ENCODE measurements at places on chromosomes 13 and 19.

DNA sequence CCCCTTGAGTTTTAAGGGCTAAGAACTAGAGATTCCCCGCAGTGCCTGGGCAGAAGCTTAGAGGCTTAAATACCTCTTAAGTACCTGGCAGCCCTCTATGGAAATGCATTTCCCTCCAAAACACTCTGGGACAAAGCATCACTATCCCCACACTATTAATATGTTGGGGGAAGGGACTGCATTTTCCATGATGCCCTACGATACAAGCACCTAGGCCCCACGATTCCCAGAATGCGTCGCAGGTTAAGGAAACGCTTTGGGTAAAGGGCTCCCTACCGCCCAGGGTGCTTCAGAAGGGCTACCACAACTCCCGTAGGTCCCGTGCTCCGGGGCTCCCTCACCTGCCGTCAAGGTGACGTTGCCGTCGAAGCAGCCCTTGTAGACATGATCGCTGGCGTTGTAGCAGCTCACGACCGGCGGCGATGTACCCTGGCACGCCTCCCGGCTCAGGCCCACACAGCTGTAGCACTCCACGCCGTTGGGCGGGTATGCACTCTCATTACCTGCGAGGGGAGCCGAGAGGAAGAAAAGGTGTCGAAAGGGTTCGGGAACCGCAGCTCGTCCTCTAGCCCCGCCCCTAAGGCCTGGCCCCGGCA lies 2.5 kb downstream of the LYPD3 start:
- DNase-seq = no peak

DNA sequence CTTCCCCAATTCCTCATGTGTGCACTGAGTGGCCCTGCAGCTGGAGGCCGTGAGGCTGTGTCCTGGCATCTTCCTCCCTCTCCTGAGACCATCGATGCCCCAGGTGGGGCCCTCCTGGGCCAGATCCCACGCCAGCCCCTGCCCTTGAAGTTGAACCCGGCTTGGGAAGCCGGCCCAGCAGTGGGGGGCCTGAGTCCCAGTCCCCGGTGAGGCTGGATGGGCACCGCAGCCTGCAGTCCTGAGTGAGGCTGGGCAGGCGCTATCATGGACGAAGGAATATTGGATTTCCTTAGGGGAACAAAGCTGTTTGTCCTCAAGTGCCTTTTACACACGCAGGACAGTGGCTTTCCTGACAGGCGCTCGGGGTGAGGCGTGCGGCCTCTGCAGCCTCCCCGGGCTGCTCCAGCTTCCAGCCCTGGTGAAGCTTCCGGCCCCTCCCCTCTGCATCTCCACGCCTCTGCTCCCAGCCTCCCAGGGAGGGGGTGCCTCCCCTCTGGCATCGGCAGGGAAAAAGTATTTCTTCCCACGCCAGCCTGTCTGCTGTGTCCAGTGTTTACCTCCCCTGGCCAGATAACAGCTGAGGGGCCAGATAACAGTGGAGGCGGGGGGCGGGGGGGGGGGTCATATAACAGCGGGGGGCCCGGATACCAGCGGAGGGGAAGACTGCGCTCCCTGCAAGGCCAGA lies 159.5 kb downstream of the KDM4B start:
- peak; percentile 90 for DNase-seq

DNA sequence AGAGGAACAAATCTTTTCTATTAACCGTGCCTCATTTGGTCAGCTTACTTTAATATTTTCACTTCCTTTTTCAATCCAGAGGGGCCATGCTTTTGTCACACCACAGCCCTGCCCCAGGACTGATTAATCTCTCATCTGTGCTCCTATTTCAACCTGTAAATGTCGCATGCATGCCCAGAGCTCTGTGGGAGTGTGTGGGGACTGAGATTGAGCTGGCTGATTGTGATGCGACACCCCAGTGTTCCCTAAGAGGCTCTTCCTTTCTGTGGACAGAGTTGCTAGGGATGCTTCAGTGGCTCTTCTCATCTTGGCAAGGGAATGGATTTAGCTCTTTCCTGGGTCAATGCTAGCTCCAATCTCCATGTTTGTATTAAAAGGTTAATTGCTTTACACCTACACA lies 249.6 kb downstream of the TDRD3 start:
- DNase-seq = no peak

GRCh38 chr19:37948362-37948761 lies 41.4 kb downstream of the SIPA1L3 start:
- DNase-seq = no peak

- DNase-seq = peak; percentile 41
Measured at GRCh38 chr13:25217023-25217885, 45.2 kb upstream of the AMER2 start.

DNA sequence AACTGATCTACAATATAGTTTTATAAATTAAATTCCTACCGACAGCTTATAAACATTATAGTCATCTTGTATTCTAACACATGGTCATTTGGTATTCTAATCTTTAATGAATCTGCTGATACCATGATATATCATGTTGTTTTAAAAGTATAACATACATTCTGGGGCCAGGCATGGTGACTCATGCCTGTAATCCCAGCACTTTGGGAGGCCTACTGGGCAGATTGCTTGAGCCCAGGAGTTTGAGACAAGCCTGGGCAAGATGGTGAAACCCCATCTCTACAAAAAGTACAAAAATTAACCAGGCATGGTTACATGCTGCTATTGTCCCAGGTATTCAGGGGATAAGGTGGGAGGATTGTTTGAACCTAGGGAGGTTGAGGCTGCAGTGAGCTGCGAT lies 3.1 kb downstream of the ZNF383 start:
- DNase-seq = no peak

DNA sequence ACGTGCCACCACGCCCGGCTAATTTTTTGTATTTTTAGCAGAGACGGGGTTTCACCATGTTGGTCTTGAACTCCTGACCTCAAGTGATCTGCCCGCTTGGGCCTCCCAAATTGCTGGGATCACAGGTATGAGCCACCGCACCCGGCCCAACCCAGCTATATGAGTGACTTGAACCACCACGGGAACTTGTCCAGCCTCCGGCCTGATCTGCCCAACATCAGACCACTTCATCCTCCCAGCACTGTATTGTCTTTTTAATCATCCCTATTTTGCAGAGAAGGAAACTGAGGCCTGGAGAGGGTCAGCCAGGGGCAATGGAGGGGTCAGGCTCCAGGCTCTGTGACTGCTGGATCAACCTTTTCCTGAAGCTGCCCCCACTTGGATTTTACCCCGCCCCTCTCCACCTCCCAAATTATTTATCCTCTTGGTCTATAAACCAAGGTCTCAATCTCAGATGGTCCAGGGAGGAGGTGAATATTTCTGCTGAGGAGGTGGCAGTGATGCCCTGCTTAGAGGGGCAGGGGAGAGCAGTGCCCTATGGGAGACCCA lies 893 bp upstream of the PLIN3 start:
- no peak for DNase-seq

DNA sequence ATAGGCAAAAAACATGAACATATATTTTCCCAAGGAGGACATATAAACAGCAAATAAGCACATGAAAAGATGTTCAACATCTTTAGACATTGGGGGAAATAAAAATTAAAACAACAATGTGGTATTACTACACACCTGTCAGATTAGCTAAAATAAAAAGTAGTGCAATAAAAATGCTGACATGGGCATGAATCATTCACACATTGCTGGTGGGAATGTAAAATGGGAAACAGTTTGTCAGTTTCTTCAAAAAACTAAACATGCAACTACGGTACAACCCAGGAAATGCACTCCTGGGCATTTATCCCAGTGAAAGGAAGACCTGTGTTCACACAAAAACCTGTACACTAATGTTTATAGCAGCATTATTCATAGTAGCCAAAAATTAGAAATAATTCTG lies 5.3 kb upstream of the SUCLA2 start:
- DNase-seq = no peak

DNA sequence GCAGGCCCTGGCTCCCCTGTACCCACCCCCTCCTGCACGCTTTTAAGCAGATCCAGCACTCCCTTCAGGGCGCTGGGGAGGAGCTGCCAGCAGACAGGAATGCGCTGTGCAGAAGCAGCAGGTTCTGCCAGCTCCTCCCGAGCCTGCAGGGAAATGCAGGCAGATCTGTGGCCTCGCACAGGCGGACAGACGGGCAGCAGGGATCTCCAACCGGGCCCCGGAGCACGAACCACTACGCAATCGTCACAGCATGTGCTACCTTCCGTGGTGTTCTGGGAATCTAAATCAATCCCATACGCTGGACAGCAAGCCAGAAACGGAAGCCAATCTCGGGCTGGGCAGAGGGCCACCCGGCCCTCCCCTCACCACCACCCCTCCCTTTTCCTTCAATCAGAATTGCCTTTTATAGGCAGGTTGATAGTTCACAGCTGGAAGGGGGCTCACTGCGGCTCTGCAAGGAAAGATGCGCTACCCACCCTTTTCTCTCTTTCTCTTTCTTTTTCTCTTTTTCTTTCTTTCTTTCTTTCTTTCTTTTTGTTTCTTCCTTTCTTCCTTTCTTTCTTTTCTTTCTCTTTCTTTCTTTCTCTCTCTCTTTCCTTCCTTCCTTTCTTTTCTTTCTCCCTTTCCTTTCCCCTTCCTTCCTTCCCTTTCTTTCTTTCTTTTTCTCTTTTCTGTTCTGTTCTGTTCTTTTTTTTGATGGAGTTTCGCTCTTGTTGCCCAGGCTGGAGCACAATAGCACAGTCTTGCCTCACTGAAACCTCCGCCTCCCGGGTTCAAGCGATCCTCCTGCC lies 99.9 kb downstream of the GNG7 start:
- DNase-seq = peak; percentile 98

DNA sequence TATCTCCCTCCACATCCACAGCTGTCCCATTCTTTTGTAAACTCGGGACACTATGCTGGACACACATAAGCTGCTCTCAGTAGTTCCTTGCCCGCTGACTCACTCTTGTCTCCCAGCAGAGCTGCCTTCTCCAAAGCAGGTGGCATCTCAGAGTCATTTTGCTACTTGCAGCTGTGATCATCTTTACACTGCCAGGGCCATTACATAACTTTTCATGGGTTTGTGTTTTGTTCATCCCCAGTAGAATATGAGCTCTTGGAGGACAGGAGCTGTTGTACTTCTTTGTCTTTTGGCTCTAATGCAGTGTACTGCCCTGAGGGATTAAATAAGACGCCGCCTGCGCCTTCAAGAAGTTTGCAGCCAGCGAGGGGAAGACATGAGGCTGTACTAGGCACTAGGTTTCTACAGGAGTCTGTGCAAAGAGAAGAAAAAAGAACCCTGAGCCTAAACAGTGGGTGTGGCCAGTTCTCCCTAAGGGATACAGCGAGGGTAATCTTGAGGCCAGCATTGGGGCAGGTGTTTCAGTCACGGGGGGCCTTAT lies 40.8 kb upstream of the GPR183 start:
- no peak for DNase-seq

Measured in coronary artery (tissue), 2 donors.